ENCODE measurements at places on chromosomes 6 and 20. TPM values are rescaled to one million over a fixed set of nuclear protein-coding genes. Genes with fewer than 3 reads are reported as not detected.

DNA sequence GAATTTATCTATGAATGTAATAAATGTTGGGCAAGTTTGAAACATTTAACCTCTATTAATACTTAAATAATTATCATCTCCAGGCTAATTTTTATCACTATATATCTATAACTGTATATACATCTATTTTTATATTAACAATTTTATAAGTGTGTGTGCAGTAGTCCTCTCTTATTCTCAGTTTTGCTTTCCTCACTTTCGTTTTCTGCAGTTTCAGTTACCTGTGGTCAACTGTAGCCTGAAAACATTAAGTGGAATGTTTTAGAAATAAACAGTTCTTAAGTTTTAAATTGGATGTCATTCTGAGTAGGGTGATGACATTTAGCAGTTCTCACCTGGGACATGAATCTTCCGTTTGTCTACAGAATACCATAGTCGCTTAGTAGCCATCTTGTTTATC lies 379.4 kb upstream of the MAN1A1 start:
- DNase-seq = no peak

DNA sequence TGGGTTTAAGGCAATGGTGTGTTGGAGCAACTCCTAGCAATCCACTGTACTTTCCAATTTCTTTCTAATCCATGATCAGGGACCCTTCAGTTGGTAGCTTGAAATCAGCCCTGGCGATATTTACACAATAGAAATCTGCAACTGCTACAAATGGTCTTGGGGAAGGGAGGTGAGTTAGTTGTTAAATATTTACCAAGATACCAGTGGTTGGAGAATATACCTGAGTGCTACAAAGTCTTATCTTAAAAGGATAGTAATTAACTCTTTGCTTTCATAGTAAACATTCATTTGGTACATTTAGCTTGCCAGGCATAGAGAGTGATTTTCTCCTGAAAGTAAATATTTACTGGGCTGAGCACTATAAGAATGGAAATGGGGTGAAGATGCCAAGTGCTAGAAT lies 568.2 kb downstream of the BCKDHB start:
- no peak for DNase-seq

DNA sequence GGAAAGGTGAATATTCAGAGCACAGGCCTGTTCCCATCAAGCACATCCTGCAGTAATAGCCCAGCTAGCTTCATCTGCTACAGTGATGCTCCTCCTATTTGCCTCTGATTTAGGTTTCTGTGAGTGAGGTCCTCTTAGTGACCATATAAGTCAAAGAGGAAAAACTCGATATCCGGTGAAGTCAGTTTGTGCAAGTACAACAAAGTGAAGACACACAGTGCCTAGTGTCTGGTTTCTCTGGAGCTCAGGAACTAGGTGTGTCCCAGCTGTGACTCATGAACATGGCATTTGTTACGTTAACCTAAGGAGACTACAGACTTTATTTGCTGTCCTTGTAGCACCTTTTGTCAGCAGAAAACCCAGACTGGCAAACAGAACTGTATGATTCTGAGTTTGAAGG lies 33.9 kb downstream of the EDN1 start:
- DNase-seq = no peak

The SPEF1 gene
- 0.11 TPM for polyA plus RNA-seq

GRCh38 chr6:69907981-69908498 lies 41.7 kb downstream of the COL19A1 start:
- no peak for DNase-seq

DNA sequence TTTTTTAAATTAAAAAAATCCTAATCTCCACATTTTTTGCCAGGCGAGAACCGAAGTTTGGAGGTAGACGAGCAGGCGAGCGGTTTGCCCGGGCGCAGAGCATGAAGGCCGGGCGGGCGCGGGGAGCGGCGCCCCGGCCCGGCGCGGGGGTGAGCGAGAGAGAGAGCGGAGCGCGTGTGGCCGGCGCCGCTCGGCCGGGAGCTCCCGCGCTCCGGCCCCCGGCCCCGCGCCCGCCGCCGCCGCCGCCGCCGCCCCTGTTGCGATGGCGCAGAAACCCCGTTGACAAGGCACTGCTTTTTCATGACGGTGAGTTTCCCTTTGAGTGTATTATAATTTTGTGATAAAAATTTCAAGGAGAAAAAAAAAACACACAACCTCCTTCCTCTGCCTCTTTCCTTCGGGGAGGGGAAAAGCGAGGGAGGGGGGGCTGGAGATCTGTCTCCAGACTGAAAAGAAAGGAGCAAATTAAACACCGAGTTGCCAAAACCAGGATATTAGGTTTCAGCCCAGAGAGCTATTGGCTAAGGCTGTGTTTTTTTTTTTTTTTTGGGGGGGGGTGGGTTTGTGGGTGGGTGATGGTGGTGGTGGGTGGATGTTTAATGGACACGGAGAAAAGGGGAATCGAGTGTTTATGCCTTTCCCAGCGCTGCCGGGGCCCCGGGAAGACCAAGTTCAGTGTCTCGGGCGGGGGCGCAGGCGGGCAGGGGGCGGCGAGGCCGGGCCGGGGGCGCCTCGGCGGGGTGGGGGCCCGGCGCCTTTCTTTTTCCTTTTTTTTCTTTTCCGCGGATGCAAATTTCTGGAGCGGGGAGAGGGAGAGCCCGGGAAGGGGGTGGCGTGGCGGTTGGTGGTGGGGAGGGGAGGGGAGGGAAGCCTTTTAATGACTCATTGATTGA lies at the start of gene BICRAL:
BICRAL (plus strand) TSS at position 257 of the 893 bp plus-strand sequence. CDS start 39,971 bp downstream, outside the sequence.
- peak; percentile 68 for DNase-seq

- DNase-seq = peak; percentile 34
Observed at GRCh38 chr20:22977047-22977785, 57.9 kb upstream of the SSTR4 start.

The BEND6 gene
- polyA plus RNA-seq = 0.77 TPM

DNA sequence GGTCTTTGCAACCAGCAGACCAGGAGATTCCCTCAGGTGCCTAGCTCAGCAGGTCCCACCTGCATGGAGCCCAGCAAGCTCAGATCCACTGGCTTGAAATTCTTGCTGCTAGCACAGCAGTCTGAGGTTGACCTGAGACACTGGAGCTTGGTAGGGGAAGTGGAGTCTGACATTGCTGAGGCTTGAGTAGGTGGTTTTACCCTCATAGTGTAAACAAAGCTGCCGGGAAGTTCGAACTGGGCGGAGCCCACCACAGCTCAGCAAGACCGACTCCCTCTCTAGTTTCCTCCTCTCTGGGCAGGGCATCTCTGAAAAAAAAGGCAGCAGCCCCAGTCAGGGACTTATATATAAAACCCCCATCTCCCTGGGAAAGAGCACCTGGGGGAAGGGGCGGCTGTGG lies 34.3 kb downstream of the PRSS35 start:
- DNase-seq = no peak

- DNase-seq = no peak
Observed at GRCh38 chr6:170485159-170485558, 67.9 kb downstream of the PSMB1 start.

DNA sequence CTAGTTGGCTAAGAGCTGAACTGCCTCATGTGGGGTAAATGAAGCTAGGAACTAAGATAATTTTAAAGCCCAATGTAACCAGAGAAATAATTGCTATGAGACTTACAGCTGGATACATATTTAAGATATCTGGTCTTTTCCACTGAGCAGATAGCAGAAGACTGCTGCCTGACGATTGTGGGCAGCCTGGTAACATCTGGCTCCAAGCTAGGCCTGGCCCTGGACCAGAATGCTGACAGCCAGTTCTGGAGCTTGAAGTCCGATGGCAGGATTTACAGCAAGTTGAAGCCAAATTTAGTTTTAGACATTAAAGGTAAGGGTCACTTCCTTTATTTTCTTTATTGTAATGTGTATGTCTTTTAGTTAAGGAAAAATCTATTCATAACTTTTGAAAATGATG lies 65.7 kb downstream of the RTN4IP1 start:
- DNase-seq = no peak

- no peak for DNase-seq
Observed at GRCh38 chr6:166174031-166174430, 6.4 kb upstream of the TBXT start.

DNA sequence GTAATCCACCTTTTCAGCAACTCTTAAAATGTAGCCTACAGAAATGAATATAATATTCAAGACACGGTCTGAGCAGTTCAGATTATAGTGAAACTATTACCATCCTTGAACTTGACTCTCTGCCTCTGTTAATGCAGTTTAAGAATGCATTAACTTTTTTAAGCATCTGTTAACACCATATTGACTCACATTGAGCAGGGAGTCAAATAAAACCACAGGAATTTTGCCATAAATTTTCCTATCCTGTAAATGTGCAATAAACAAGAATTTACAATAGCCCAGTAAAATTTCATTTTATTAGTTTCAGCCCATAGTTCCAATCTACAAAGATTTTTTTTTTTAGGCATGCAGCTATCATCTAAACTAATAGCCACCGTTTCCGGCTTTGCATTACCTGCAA lies 239.2 kb upstream of the DEFB112 start:
- DNase-seq = no peak

GRCh38 chr6:23002044-23002619 lies 432.8 kb downstream of the HDGFL1 start:
- no peak for DNase-seq
